OCI-LY7 (cell line): ENCODE measurements at places on chromosomes 1 and 21. TPM values are rescaled to one million over a fixed set of nuclear protein-coding genes. Genes with fewer than 3 reads are reported as not detected.

DDAH1 gene
- not detected in 2 replicates for total RNA-seq

PROK1 gene
- not detected in 2 replicates for total RNA-seq

DMBX1 gene
- not detected in 2 replicates for total RNA-seq

DIO1 gene
- not detected in 2 replicates for total RNA-seq

INAVA gene
- not detected in 2 replicates for total RNA-seq

LCE1C gene
- not detected in 2 replicates for total RNA-seq

KCND3 gene
- total RNA-seq: not detected in 2 replicates

STUM gene
- total RNA-seq: not detected in 2 replicates

AK5 gene
- not detected in 2 replicates for total RNA-seq

WNT4 gene
- not detected in 2 replicates for total RNA-seq

TMEM54 gene
- total RNA-seq: 0.93 and 1.7 TPM in 2 replicates

KRTAP19-4 gene
- not detected in 2 replicates for total RNA-seq

REN gene
- not detected in 2 replicates for total RNA-seq

H6PD gene
- total RNA-seq: 22.1 TPM in 2 replicates

ZNF593OS gene
- total RNA-seq: not detected in 2 replicates

PRELP gene
- not detected in 2 replicates for total RNA-seq

ARHGAP29 gene
- total RNA-seq: not detected in 2 replicates

ISG15 gene
- 53.4 and 65.4 TPM in 2 replicates for total RNA-seq

CHI3L2 gene
- total RNA-seq: 88.7 and 95.4 TPM in 2 replicates

KIAA1614 gene
- 0.80 TPM in 1 of 2 replicates, not detected in the other for total RNA-seq

GJA8 gene
- not detected in 2 replicates for total RNA-seq

MAB21L3 gene
- total RNA-seq: not detected in 2 replicates

PRKCZ gene
- total RNA-seq: 10.0 and 13.0 TPM in 2 replicates

HPCAL4 gene
- total RNA-seq: not detected in 2 replicates

KLF18 gene
- not detected in 2 replicates for total RNA-seq

EPHA2 gene
- total RNA-seq: 0.15 TPM in 1 of 2 replicates, not detected in the other

HFM1 gene
- 1.4 and 1.6 TPM in 2 replicates for total RNA-seq

ACOT7 gene
- total RNA-seq: 50.5 and 53.6 TPM in 2 replicates

WDR47 gene
- total RNA-seq: 9.4 and 12.0 TPM in 2 replicates

CD247 gene
- 1.2 and 2.2 TPM in 2 replicates for total RNA-seq

TMEM269 gene
- total RNA-seq: 0.46 and 0.81 TPM in 2 replicates

GJA9 gene
- not detected in 2 replicates for total RNA-seq

UBL4B gene
- not detected in 2 replicates for total RNA-seq

RHD gene
- total RNA-seq: not detected in 2 replicates

FCGR1A gene
- not detected in 2 replicates for total RNA-seq

GJB5 gene
- not detected in 2 replicates for total RNA-seq

CFHR1 gene
- total RNA-seq: not detected in 2 replicates

OLFML3 gene
- total RNA-seq: 0.34 and 0.35 TPM in 2 replicates

TADA1 gene
- 16.4 and 20.3 TPM in 2 replicates for total RNA-seq

CRP gene
- not detected in 2 replicates for total RNA-seq

KCNQ4 gene
- 0.37 and 0.49 TPM in 2 replicates for total RNA-seq

ASCL5 gene
- not detected in 2 replicates for total RNA-seq

VWA5B1 gene
- total RNA-seq: 0.13 and 0.19 TPM in 2 replicates

MARCKSL1 gene
- 246 and 288 TPM in 2 replicates for total RNA-seq

FMO5 gene
- total RNA-seq: 1.7 and 2.9 TPM in 2 replicates

SPRR2A gene
- not detected in 2 replicates for total RNA-seq

ARHGEF16 gene
- total RNA-seq: not detected in 2 replicates

OR10J4 gene
- not detected in 2 replicates for total RNA-seq

ERICH3 gene
- total RNA-seq: not detected in 2 replicates

ST6GALNAC5 gene
- not detected in 2 replicates for total RNA-seq
